ENCODE measurements at places on chromosomes 6 and 20.

- no peak for DNase-seq
These were observed 650.0 kb downstream of the KIF16B start for GRCh38 chr20:15923030-15923776.

DNA sequence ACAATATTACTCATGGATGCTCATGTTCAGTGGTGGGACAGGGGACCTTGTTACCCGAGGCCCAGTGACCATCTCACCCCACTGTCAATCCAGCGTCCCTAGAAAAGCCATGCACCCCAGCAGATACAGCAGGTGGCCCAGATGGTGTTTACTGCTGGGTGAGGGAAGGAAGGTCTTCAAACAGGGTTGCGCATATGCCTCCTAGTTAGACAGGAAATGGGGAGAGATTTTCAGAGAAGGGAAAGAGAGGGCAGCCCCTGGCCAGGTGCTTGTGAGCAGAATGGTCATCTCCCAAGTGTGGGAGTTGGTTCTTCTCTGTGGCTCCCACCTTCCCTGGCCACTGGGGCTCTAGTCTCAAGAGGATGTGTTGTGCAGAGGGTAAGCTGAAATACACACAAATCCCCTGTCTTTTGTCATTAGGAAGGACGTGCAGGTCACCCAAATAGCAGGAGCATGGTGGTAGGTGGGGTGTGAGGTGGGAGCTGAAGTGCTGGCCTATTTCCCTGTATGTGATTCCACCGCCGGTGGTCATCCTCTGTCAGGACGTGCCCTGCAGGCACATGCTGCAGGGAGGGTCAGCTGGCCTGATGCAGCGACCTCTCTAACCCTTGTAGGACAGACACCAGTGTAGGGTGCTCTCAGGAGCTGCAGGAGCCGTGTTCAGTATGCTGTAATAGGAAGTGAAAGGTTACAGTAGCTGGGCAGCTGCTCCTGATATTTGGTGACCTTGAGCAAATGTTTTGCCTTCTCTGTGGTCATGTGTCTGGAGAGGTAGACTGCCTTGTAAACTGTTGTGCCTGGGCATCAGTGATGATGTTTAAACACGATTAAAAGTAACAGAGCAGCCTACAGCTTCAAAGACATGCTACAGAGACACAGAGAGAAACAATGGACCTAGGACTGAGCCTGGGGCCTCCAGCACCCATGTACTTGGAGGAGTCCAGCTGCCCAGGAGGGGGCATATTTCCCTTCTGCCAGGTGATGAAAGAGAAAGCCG, 3.2 kb upstream of the CST3 start:
- no peak for DNase-seq

GRCh38 chr6:147717991-147718390, 209.5 kb downstream of the SAMD5 start:
- DNase-seq, result no peak

GRCh38 chr20:18024606-18025127, 33.0 kb downstream of the OVOL2 start:
- DNase-seq, result no peak

DNA sequence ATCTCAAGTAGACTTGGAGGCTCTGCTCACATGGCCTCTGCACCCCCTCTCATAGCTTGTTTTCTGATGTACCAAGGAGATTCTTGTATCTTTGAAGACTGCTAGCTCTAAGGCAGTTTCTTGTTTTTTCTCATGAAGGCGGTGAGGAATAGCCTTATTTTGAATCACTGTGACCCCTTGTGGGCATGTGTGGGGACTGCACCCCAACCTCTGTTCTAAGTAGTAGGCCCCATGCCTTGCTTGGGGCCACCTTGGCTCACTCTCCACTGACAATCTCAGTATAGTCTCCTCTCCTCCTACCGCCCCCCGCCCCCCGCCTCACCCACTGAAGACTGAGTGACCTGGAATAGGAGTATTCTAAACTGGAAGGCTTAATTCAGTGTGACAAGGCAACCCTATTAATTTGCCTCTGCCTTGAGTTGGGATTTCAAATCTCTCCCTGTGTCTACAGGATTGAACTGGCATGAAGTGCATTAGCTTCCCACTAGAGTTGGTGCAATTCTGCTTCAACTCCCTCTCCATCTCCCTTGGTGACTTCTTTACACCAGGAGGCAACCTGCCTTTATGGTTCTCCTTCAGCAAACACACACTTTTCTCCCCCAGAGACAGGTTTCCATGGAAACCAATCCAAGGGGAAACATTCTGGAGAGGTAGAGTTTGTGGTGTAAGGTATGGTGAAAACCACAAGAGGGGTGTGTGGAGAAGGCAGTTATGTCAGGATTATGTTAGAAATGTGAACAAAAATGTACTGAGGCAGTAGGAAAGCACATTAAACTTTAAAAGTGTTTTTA, 75.4 kb upstream of the ECI2 start:
- peak; percentile 35 for DNase-seq

- no peak for DNase-seq
These were observed 29.9 kb downstream of the UBE2V1 start for GRCh38 chr20:50083034-50083433.

GRCh38 chr6:143018955-143019354, 41.7 kb upstream of the AIG1 start:
- DNase-seq, result no peak

GRCh38 chr6:43913375-43914271, 143.6 kb downstream of the VEGFA start:
- no peak for DNase-seq

DNA sequence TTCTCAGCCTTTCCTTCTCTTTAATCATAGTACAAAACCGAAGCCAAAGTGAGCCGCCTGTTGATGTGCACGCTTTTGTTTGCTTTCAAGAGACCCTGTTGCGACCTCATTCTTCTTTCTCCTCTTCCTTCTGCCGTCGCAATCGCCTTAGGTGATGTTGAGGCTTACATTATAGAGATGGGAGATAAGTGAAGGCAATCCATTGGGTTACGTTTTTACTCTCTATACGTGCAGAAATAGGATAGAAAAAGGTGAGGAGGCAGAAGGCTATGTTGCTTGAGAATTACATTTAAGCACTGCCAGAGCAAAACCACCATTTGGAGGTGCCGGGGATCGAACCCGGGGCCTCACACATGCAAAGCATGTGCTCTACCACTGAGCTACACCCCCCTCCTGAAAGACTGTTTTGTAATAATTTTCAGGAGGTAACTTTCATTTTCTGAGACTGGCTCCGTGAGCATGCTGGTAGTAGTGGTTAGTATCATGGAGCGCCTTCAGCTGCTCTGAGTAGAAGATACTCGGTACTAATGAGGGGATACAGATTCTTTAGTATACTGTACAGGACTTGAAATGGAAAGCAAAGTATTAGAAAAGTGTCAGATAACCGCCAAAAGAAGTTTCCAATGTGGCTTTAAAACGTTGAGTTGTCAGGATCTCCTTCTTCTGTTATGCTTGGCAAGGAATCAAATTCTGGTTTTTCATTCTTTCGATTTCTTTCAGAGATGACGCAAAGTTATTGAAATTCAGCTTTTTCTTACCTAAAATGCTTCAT, 165.6 kb downstream of the TRIM27 start:
- DNase-seq, result no peak

DNA sequence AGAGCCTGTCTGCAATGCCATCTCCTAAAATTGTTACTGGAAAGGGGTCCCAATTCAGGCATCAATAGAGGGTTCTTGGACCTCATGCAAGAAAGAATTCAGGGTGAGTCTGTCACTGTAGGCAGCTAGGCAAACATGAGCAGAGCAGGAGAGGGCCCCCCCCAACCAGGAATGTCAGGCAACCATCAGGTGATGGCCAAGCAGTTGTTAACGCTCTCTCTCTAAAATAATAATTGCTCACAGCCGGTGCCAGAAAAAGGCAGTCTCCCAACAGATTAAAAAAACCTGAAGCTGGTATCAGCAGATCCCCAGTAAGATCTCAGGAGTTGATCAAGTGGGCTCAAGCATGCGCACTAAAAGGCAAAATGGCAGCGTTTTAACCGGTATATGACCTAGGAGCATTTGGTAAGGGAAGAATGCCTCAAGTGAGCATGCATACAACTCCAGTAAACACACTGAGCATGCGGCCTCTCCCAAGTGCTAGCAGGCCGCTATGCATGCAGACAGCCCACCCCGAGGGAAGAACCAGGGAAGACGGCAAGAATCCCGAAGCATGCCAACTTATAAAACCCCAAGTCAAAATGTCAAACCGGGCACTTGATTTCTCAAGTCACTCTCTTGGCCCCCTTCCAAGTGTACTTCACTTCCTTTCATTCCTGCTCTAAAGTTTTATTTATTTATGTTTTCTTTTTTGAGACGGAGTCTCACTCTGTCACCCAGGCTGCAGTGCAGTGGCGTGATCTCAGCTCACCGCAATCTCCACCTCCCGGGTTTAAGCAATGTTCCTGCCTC, 44.0 kb upstream of the RNGTT start:
- no peak for DNase-seq

GRCh38 chr6:2737885-2738284, 12.8 kb downstream of the MYLK4 start:
- DNase-seq, result no peak

- DNase-seq, result peak; percentile 18
These were observed 31.8 kb upstream of the GMPR start for GRCh38 chr6:16206595-16207037.

DNA sequence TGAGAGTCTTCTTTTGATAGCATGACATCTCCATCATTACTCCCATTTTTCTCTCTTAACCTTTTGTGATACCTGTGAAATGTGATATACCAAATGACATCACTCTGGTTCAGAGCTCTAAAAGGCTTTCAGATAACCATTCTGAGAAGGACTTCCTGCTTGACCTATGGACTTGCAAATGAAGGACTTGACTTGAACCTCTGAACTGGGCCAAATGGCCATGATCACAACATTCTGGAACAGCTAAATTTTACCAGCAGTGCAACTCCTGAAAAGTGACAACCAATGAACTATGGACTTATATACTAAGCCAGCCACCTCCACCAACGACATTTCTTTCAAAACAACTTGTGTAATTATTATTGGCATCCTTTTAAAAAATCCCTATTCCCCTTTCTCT, 1085.8 kb upstream of the CITED2 start:
- no peak for DNase-seq

DNA sequence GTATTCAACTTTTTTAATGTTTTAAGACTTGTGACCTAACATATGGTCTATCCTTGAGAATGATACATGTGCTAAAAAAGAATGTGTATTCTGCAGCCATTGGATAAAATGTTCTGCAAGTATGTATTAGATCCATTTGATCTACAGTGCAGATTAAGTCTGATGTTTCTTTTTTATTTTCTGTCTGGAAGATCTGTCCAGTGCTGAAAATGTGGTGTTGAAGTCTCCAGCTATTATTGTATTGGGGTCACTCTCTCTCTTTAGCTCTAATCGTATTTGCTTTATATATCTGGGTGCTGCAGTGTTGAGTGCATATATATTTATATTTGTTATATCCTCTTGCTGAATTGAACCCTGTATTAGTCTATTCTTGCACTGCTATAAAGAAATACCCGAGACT, 44.2 kb upstream of the TRIM39 start:
- no peak for DNase-seq

DNA sequence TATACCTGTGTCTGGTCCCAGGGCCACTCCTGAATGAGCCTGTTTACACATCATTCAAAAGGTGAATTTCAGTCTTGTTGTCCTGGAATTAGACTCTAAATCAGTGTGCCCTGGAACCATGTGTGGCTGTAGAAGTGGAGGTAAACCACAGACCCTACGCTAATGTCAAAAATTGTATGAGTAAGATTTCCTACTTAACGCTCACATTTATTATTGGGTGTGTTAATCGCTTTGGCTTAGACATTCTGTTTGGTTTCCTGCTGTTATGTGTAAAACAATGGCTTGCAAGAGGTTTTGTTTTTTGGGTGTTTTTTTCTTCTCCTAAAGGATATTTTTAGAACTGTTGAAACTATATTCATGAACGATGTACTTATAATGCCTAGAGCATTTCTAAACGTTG, 19.3 kb downstream of the PLCB1 start:
- DNase-seq, result no peak

- no peak for DNase-seq
These were observed 627.6 kb downstream of the HTR1B start for GRCh38 chr6:76835695-76836094.

- DNase-seq, result no peak
These were observed 28.6 kb downstream of the KIF25 start for GRCh38 chr6:168025831-168026710.

- DNase-seq, result no peak
These were observed 169.3 kb upstream of the ZNF337 start for GRCh38 chr20:25865715-25866656.

DNA sequence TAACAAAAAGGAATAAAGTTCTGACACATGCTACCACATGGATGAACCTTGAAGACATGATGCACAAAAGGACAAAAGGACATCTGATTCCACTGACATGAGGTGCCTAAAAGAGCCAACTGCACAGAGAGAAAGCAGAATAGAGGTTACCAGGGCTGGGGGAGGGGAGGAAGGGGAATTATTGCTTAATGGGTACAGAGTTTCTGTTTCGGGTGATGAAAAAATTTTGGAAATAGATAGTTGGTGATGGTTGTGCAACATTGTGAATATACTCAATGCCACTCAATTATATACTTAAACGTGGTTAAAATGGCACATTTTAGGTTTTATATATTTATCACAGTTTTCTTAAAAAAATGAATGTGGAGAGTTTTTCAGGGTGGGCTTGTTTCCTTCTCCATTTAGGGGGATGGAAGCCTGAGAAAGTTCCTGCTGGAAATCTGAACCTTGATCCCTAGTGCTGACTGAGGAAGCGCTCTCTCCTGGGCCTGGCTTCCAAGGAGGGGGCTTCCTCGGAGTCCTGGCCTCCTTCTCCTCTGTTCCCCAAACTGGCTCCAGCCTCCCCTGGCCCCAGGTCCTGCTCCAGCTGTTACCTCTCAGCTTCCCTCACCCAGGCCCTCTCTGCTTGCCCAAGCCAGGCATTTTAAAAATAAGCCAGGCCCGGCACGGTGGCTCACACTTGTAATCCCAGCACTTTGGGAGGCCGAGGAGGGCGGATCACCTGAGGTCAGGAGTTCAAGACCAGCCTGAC, 79.2 kb downstream of the NOL4L start:
- DNase-seq, result no peak

DNA sequence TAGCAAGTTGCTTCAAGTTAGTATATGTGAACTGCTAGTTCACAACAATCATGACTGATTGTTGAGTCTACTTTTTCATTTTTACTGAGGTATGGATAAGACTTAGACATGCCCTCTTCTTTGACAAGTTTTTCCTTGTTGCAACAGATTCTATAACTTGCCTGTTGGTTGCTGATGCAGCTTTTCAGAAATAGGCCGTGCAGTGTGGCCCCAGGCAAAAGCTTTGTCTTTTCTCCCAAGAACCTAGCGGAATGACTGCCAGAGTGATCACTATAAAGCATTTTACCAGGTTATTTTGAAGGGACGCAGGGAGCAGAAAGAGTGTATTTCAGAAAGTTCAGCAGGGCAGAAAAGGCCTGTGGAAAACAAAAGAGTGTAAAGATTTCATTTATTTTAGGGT, 16.0 kb downstream of the HECA start:
- DNase-seq, result no peak

DNA sequence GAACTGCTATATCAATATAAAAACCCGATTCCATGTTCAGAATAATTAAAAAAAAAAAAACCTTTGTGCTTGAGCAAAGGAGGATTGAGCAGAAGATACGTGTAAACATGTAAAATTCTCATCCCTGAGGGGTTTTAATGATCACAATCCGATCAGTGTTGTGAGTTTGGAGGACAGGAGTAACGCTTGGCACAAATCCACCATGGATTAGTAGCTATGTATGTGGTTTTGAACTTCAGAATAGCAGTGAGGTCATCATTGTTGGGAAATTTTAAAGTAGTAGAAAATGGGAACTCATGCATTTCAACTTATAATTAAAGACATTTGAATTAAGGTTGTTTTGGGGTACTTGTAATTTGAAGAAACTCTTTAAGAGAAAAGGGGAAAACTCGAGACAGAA, 203.2 kb downstream of the RPS12 start:
- DNase-seq, result no peak

GRCh38 chr20:23654000-23654399, 16.2 kb upstream of the CST3 start:
- DNase-seq, result no peak

Measured in stimulated activated CD8-positive, alpha-beta memory T cell treated with anti-CD3 and anti-CD28 coated beads, Interleukin-15, amount 100 ng/mL, for 1 hour (primary cell).